Uterine smooth muscle cell (primary cell): ENCODE measurements at places on chromosomes 12 and 14. TPM values are rescaled to one million over a fixed set of nuclear protein-coding genes. Genes with fewer than 3 reads are reported as not detected.

RNASE7 gene
- not detected in 2 replicates for total RNA-seq

GUCY2C gene
- not detected in 2 replicates for total RNA-seq

HNF1A gene
- not detected in 2 replicates for total RNA-seq

ISM2 gene
- under 0.01 and 0.11 TPM in 2 replicates for total RNA-seq

MAP3K12 gene
- 27.3 and 42.9 TPM in 2 replicates for total RNA-seq

GNB3 gene
- 2.9 and 3.7 TPM in 2 replicates for total RNA-seq

PITPNM2 gene
- 4.6 and 6.5 TPM in 2 replicates for total RNA-seq

MYO1H gene
- not detected in 2 replicates for total RNA-seq

JAG2 gene
- total RNA-seq: 0.66 and 2.0 TPM in 2 replicates

GDF3 gene
- not detected in 2 replicates for total RNA-seq

CCDC197 gene
- not detected in 2 replicates for total RNA-seq

SLC5A8 gene
- total RNA-seq: not detected in 2 replicates

GNG2 gene
- 12.6 and 26.6 TPM in 2 replicates for total RNA-seq

SDSL gene
- 7.5 and 18.4 TPM in 2 replicates for total RNA-seq

TSPAN11 gene
- total RNA-seq: under 0.01 and 0.12 TPM in 2 replicates

GZMB gene
- total RNA-seq: not detected in 2 replicates

NOVA1 gene
- total RNA-seq: 4.1 and 5.2 TPM in 2 replicates

NPC2 gene
- total RNA-seq: 283 and 312 TPM in 2 replicates

DHRS2 gene
- total RNA-seq: 0.22 and 0.25 TPM in 2 replicates

ACOT6 gene
- 0.12 TPM in 1 of 2 replicates, not detected in the other for total RNA-seq

AKAP3 gene
- 1.1 and 3.1 TPM in 2 replicates for total RNA-seq

PIANP gene
- total RNA-seq: under 0.01 TPM in 1 of 2 replicates, not detected in the other
